ENCODE measurements at places on chromosomes 6 and 20.

DNA sequence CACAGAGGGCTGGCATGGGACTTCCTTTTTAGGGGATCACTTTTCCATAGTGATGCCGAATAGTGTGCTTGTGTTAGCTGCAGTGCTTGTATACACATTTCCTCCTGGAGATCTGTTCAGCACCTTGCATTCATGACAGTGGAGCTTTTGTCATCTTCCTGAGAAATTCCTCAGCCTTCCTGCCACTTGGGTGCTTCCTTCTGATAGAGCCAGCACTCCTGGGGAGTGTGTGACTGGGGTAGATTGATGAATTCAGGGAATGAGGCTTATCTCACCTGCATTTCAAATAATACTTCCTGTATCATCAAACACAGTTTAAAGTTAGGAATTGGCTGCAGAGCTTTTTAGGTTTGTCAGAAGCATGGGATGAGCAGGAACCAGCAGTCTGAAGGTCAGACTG is 48.8 kb upstream of the SCGN start:
- no peak for DNase-seq

DNA sequence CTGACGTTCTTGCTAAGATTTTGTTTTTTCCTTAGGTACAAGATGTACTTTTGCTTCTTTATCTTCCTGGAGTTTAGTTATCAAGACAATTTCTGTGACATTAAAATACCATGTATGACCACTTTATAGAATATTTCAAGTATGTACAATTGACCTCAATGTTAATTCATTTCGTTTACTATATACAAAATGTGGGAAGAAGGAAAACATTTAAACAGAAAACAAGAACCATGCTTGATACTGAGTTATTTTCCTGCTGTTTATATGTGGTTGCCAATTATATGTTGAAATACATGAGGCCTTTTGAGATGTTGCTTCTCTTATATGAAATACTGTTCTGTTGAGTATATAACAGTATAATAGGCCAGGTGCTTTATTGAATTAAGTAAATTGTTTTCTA is 184.3 kb downstream of the JARID2 start:
- DNase-seq: no peak

DNA sequence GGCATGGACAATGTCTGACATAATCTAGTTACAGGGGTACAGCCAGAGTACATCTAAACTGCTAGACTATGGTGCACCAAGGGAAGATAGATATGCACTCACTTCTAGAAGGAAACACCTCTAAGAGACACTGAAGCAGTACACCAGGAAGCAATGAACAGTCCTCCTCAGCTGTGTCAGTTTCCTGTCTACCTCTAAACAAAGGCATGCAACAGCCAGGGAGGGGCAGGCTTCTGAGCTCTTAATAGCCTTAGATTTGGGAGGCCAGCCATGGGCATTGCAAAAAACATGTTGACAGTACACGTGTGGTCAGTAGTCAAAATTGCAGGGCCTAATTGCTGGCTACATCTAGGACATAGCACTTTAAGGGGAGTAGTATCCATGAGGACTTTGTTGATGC is 21.4 kb downstream of the CRYBG1 start:
- DNase-seq: no peak

DNA sequence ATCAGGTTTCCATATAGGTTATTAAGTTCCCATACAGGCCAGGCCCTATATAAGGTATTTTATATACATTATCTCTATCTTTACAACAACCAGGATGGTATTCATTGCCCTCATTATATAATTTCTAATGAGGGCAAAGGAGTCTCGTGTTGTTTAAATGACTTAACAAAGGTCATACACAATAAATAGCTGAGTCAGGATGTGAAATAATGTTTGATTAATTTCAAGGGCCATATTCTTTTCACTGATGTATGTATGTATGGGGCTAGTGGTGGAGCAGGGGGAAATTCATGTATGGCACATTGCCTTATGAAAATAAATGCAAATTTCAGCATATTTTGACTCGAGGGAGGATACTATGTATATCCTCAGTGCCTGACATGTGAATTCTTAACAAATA is 200.7 kb downstream of the FAXC start:
- no peak for DNase-seq

- no peak for DNase-seq
These were observed 14.5 kb downstream of the NOL4L start for GRCh38 chr20:32570401-32571190.

DNA sequence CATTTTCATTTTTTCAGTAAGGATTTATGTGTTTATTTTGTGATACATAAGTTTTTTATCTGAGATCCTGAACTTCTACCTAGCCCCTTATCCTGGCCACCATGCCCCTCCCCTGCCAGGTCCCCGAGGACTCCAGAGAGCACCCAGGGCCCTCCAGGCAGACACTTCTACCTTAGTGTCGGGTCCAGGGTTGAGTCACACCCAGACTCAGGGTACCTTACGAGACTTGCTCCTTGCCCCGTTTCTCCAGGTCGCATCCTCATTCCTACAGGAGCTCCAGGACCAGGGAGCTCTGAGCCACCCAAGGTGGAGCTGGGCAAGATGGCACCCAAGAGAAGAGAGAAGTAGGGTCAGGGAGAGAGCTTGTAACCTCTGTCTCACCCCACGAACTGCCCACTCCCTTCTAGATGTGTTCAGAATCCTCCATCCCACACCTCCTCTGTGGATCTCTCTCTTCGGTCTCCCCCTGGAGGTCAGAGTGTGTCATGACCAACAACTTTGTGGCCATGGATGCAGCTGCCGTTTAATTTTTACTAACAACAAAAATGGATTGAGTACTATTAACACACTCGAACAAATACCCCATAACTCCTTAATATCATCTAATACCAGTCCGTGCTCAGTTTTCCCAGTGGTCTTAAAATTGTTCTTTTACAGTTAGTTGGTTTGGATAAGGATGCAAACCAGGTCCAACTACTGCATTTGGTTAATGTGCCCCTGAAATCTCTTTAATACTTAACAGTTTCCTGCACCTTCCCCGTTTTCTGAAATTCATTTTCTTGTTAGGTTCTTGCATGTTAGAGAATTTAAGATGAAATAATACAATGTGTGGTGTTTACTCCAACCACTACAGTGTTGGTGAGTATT is 130.6 kb upstream of the INSM1 start:
- DNase-seq: peak; percentile 1

- no peak for DNase-seq
These were observed 93.5 kb downstream of the DTNBP1 start for GRCh38 chr6:15569035-15569995.

GRCh38 chr6:170067923-170068360 is 222.9 kb downstream of the DLL1 start:
- DNase-seq: no peak

- no peak for DNase-seq
These were observed 121.9 kb downstream of the MTHFD1L start for GRCh38 chr6:150987371-150987828.

DNA sequence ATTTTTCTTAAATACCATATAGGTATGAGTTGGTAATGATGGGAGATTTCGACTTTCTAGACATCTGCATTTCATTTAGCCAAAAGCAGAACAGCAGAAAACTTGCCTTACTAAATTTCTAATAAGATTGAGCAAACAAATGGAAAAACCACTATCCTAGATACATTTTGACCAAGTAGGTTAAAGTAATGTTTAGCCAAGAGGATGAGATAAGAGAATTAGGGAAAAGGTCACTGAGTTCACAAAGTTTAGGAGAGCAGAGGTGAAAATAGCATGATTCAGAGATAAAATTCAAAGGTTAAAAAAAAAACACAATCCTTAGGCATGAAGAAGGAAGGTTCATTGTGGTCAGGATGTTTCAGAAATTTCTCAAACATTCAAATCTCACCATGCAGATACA is 450.3 kb downstream of the CD83 start:
- no peak for DNase-seq

GRCh38 chr6:39561536-39562266 is 163.5 kb downstream of the KIF6 start:
- no peak for DNase-seq

DNA sequence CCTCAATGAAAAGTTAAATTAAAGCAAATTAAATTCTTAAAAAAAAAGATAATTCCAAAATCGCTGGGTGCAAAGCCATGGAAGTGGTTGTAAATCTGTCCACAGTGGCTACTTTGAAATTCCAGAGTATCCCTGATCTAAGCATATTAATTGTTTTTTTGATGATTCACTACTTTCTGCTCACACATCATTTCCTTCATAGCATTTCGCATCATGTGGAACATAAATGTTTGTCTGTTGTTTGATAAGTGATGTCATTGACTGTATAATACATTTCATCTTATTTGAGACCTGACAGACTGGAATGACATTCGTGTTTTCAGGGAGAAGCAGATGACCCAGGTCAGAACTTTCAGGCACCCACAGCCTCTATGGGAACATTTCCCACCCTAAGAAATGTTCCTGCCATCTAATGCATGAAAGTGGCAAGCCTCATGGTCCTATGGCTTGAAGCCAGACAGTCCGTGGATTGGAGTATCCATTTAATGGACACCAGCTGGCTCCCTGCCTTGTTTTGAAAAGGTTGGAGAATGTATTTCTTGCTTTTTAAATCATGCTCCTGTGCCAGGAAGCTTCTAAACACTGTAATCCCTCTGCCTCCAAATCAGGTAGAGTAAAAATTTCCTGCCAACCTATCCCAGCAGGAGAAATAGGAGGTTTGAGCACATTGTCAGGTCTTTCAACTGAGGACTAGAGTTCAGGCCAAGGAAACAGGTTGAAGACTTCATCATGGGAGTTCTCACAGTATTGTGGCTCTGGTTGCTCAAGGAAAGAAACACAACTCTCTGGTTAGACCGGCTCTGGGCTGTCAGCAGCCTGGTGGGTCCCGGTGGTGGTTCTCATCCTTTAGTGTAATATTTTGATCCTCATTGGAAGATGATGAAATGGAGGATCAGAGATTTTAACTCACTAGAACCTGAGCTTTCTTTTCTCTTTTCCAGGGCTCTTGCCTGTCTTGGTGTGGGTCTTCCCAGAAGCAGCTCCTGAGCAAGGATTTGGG is 157.9 kb downstream of the SLC24A3 start:
- DNase-seq: no peak
